ENCODE measurements at places on chromosomes 11 and 22. TPM values are rescaled to one million over a fixed set of nuclear protein-coding genes. Genes with fewer than 3 reads are reported as not detected.

NDUFS8 gene
- total RNA-seq = 150 TPM

TRIM29 gene
- total RNA-seq = not detected

FIBP gene
- 105 TPM for total RNA-seq

RIC3 gene
- total RNA-seq = not detected

MRGPRX4 gene
- total RNA-seq = not detected

TTC36 gene
- total RNA-seq = 0.60 TPM

Measured in endothelial cell of umbilical vein (primary cell).